Stomach (tissue), 19 donors: ENCODE measurements at places on chromosomes 7 and 10. TPM values are rescaled to one million over a fixed set of nuclear protein-coding genes. Genes with fewer than 3 reads are reported as not detected.

Gene SFMBT2
- total RNA-seq = 7.1 TPM

DNA sequence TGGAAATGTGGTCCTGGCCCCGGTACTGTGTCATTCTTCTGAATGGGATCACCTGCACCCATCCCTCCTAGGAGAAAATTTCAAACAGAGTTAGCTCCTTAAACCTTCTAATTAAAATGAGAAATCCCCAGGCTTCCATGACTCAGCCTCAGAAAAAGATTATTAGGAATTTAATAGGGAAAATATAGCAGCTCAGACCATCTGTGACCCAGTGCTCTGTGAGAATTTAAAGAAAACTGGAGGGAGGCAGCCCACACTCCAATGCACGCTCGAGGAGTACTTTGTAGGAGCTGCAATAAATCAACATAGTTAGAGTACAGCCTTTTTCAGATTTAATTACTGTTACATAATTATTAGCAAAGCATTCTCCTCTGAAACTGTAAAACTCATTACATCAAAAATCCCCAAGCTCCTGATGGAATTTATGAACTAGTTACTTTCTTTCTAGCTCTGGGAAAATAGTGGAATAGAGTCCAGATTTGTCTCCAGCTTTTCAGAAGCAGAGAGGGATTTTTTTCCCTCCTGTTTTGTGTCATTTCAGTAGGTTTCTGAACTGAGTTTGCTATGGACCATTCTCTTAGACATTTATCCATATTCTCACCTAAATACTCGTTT, 30.1 kb downstream of the NEUROD6 start:
- H3K4me3 ChIP-seq = no peak overlapping the region
- no peaks in the 10 kb centered on the region for H3K27me3 ChIP-seq
- DNase-seq = no peak
- no peaks in the 10 kb centered on the region for H3K4me1 ChIP-seq
- no peak overlapping the region for H3K27ac ChIP-seq

GRCh38 chr10:22573820-22574569, 140.4 kb downstream of the PIP4K2A start:
- H3K4me3 ChIP-seq = no peak overlapping the region
- H3K4me1 ChIP-seq = no peaks in the 10 kb centered on the region
- peak; percentile 33 for DNase-seq
- no peak overlapping the region for H3K27ac ChIP-seq
- no peaks in the 10 kb centered on the region for H3K27me3 ChIP-seq

GRCh38 chr7:95881597-95881996, 109.2 kb downstream of the DYNC1I1 start:
- no peaks in the 10 kb centered on the region for H3K4me1 ChIP-seq
- H3K27me3 ChIP-seq = no peaks in the 10 kb centered on the region
- DNase-seq = no peak
- H3K36me3 ChIP-seq = peaks cover 12% of the 10 kb centered on the region
- H3K4me3 ChIP-seq = no peak overlapping the region
- no peak overlapping the region for H3K27ac ChIP-seq

GRCh38 chr7:159038066-159038465, 106.6 kb downstream of the VIPR2 start:
- H3K27me3 ChIP-seq = no peaks in the 10 kb centered on the region
- no peaks in the 10 kb centered on the region for H3K36me3 ChIP-seq
- H3K4me1 ChIP-seq = peaks cover 41% of the 10 kb centered on the region
- no peak for DNase-seq

Gene SDK1
- total RNA-seq = 7.4 TPM

DNA sequence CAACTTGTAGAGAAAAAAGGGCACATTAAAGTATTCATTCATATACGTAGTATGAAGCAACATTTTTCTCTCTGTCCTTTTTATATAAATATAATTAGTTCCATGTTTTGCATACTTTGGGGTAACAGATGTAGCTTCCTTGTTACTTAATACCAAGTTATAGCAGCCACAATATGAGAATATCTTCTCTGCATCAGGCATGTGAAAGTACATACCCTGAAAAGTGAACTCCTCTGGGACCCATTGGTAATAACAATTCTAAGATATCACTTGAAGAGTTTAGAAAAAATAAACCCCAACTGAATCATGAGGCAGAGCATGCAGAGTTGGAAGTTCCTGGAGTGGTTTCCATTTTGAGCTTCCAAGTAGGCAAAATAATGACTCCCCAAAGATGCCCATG, 2.4 kb upstream of the CRPPA start:
- peak overlapping the region; percentile 97 for H3K27ac ChIP-seq
- H3K27me3 ChIP-seq = no peaks in the 10 kb centered on the region
- peaks cover 32% of the 10 kb centered on the region for H3K4me1 ChIP-seq
- H3K4me3 ChIP-seq = no peak overlapping the region
- H3K36me3 ChIP-seq = no peaks in the 10 kb centered on the region

- H3K4me3 ChIP-seq = no peak overlapping the region
- peaks cover 30% of the 10 kb centered on the region for H3K4me1 ChIP-seq
- H3K36me3 ChIP-seq = peaks cover 17% of the 10 kb centered on the region
- peak overlapping the region; percentile 27 for H3K27ac ChIP-seq
- DNase-seq = peak; percentile 26
Measured at GRCh38 chr7:98163704-98164494, 47.3 kb upstream of the BHLHA15 start.

Gene MMRN2
- total RNA-seq = 37.8 TPM

GRCh38 chr7:106331441-106332175, 46.8 kb upstream of the NAMPT start:
- no peak overlapping the region for H3K27ac ChIP-seq
- no peak overlapping the region for H3K4me3 ChIP-seq
- no peaks in the 10 kb centered on the region for H3K27me3 ChIP-seq
- no peaks in the 10 kb centered on the region for H3K36me3 ChIP-seq

Gene ST8SIA6
- not detected for total RNA-seq
